ENCODE measurements at places on chromosomes 7 and 10.

GRCh38 chr7:50661345-50662040 lies 96.3 kb upstream of the DDC start:
- DNase-seq, result peak; percentile 50

DNA sequence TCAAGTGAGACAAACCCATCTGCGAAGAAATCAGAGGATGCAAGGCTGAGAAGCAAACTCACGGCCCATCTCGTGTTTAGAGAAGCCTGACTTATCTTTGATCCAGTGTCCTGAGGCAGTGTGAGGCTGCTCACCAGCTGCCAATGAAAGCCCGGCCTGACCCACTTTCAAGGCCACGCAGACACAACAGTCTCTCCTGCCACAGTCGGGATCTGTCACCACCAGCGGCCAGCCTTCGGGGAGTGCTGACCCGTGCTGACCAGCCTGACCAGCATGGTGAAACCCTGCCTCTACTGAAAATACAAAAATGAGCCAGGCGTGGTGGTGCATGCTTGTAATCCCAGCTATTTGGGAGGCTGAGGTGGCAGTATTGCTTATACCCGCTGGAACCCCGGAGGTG lies 7.4 kb upstream of the DNAJB6 start:
- DNase-seq, result no peak

DNA sequence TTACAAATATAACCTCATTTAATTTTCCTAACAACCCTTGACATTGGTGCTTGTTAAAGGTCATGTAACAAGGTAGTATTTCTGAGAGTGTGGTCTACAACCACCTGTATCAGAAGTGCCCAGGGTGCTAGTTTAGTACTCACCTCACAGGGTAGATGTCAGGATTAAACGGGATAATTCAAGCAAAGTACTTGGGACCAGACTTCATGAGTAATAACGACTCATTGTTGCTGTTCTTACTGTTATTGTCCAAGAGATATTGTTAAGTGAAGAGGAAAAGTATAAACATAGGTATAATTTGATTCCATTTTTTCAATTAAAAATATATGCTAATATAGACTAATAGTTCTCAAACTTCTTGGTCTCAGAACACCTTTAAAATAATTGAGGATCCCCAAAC lies 179.3 kb downstream of the WNT2 start:
- peak; percentile 30 for DNase-seq

DNA sequence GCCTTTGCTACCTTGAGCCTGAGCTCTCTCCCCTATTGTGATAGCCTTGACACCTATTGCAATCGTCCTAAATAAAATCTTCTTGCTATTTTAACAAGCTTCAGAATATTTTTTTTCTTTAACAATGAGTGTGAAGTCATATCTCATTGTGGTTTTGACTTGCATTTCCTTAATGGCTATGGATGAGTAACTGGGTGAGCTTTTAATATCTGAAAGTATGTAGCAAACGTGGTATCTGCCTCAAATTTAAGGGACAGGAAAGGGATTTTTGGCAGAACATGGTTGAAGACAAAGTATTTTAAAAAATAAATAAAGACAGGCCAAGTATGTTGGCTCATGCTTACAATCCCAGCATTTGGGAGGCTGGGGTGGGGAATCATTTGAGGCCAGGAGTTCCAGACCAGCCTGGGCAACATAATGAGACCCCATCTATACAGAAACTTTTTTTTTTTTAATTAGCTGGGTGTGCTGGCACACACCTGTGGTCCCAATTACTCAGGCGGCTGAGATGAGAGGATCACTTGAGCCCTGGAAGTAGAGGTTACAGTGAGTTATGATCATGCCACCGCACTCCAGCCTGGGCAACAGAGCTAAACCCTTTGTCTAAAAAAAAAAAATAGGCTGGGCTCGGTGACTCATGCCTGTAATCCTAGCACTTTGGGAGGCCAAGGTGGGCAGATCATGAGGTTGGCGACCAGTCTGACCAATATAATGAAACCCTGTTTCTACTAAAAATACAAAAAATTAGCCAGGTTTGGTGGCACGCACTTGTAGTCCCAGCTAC lies 319.3 kb upstream of the NRP1 start:
- DNase-seq, result peak; percentile 95

DNA sequence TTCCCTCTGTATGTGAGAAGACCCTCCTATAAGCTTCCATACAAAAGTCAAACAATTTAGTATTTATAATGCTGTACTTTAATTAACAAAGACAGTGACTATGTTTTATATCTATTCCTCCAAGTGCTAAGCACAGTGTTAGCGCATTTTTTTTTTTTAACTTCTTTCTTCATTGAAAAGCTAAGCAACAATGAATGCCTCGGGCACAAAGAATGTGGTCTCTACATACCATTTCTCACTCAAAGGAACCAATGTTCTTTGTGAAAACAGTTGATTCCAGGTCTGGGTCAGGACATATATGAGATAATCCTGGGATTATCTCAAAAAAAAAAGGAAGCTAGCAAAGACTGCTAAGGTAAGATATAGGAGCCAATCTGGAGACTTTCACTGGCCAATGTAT lies 26.2 kb upstream of the REEP3 start:
- DNase-seq, result peak; percentile 52

GRCh38 chr7:28036696-28037095 lies 143.9 kb downstream of the JAZF1 start:
- peak; percentile 51 for DNase-seq

- peak; percentile 69 for DNase-seq
Measured at GRCh38 chr7:39617005-39617404, 6.4 kb upstream of the RALA start.
